ENCODE measurements at places on chromosomes 5 and 9.
A peak's percentile ranks its signal among the peaks of the same experiment; 100 is the strongest.

GRCh38 chr5:180315762-180316212 is 23.9 kb upstream of the MAPK9 start:
- DNase-seq, result peak; percentile 60

GRCh38 chr5:159452480-159453167 is 122.3 kb upstream of the IL12B start:
- DNase-seq, result no peak

DNA sequence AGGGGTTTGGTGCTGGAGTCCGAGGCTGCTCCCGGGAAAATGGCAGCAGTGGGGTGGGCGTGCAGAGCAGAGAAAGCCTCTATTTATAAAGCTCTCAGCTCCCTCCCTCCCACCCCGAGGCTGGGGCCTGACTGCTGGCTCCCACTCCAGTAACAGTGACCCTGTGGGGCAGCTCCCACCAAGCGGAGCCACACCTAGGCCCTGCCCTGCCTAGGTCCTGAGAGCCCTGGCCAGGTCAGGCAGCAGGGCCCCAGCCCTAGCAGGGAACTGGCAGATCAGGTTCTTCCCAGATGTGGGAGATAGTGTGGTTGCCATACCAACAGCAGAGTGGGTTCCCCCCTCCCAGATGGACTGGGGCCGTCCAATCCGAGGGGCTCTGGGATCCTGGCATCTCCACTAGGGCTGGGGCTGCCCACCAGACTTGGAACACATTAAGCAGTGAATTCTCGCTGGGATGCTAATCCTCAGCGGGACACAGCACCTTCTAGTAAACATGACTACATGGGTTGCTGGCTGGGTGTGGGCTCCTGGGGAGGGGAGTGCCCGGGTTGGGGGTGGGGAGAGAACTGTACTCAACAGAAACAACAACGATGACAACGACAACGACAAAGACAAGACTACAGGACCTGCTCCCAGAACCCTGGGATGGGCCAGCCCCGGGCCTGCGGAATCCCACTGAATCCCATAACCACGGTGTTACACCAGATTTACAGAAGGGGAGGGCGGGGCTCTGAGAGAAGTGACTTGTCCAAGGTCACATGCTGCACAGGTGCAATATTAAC is 1.5 kb downstream of the SH3GLB2 start:
- DNase-seq, result peak; percentile 59

- no peak for DNase-seq
Observed at GRCh38 chr5:131999441-132000240, 11.8 kb downstream of the ACSL6 start.

DNA sequence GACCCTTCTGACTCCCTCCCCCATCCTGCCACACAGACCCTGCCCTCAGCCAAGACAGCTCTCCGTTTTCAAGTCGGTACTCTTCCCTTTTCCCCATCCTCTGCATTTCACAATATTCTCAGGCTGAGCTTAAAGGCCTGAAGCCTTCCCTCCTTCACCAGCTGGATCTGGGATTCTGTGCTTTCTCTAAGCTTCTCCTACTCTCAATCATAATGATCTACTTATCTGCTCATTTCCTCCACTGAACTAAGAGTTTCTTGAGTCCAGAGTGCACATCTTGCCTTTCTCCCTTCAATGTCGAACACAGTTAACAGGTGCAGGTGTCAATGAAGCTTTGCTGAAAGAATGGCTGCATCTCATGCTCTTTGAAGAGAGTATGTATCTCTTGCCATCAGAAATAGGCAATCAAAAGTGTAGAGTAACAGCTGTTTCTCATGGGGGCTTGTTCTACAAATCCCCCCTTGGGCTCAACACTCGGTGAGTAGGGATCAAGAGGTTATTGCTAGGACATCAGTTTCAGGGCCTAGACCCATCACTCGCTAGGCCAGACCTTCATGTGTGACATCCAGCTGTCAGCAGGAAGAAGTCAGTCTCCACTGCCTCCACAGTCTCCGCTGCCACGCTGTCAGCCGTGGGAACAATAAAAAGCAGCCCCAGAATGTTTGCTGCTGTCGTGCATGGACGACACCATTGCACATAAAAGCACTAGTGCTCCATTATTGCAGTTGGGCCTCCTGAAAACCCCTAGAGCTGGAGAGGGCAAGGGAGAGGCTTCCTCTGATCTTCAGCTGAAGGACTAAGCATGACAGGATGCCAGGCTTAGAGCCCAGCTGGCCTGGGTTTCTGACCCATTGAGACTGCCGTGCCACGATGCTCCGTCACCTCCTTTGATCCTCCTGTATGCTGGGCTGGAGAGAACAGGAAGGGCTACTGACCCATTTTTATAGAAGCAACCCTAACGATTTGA is 23.7 kb downstream of the TRAF1 start:
- no peak for DNase-seq

DNA sequence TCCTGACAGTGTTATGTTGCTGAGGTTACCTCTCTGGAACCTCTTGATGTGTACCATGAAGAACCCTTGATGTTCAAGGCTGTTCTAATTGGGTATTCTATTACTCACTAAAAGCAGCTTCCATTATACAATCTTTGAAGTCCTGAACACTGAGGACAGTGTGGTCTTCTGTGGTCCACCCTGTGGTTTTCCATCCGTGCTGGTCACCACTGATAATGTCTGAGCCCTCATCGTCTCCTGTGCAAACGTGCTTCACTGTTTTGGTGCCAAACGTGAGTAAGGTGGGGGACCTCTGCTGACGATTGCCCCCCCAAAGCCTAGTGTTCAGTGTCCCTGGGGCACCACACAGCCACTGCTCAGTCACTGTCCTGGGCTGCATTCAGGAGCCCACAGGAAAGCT is 259.7 kb upstream of the ANKRD55 start:
- no peak for DNase-seq

GRCh38 chr5:125298258-125298657 is 551.8 kb upstream of the ZNF608 start:
- no peak for DNase-seq

GRCh38 chr5:52896534-52897237 is 92.5 kb upstream of the ITGA2 start:
- no peak for DNase-seq

DNA sequence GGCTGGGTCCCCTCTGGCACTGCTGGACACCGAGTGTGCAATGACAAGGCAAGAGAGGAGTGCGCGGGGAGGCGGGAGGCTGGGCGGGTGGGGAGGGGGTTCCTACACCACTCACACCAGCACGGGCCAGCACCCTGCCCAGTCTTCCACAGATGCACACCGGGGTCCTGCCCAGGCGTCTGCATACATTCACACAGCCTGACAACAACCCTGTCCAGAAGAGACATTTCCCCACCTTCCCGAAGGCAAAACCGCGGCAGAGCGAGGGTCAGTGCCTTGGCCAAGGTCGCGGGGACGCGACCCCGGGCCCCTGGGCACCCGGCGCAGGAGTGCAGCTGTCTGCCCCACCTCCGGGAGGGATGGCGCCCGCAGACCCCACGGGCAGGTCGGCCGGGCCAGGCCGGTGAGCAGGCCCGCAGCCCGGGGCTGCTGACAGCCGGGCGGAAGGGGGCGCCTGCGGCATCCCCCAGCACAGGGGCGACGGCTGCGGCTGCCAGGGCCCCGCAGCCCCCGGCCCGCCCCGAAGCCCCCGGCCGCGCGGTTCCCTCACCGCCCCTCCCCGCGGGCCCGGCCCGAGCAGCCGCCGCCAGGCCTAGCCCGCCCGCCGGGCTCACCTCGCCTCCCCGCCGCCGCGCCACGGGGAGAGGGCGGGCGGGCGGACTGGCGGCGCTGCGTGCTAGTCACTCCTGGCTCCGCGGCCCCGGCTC is 496 bp downstream of the MAPK9 start:
- peak; percentile 41 for DNase-seq

- no peak for DNase-seq
Observed at GRCh38 chr5:175840050-175840841, 31.1 kb upstream of the CPLX2 start.

DNA sequence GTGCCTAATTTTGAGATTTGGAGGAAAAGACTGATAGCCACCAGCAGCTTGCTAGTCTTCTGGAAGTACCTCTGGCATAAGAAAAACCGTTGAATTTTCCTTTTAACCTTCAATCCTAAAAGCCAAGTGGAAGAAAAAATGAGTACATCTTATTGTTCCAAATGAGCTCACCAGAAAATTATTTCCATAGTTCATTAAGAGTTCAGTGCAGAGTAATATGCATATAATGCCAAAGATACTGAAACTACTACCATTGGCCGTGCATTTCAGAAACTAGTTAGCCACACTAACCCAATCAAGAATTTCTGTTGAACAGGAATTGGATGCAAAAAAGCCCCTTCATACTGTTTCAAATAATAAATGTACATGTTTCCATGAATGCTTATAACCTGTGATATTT is 607.9 kb downstream of the KCTD16 start:
- DNase-seq, result no peak

DNA sequence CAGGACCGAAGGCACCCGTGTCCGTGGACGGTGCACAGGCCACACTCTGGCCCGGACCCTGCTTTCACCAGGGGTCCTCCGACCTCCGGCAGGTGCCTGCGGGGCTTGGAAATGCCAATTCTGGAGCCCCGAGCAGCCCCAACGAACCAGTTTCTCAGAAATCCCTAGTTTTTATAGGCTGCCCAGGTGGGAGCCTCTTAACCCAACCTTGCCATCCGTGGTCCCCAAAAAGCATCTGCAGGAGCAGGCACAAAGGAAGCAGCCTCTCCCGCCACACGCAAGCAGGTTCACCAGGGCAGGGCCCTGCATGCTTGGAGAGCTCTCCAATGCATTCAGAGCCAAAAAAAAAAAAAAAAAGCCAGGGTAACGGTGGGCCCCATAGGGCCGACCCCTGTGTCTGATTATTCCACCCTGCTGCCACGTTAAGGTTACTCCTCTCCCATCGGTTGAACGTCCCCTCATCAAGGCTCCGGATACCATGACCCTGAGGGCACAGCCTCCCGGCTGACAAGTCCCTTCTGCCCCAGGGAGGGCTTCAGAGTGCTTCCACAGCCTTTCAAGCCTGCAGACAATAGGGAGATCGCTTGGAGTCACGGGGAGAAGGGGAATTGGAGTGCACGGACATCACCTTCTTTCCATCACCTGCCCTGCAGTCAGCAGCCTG is 796 bp upstream of the TPRN start:
- DNase-seq, result no peak

GRCh38 chr9:117302487-117302886 is 112.4 kb downstream of the ASTN2 start:
- DNase-seq, result no peak

DNA sequence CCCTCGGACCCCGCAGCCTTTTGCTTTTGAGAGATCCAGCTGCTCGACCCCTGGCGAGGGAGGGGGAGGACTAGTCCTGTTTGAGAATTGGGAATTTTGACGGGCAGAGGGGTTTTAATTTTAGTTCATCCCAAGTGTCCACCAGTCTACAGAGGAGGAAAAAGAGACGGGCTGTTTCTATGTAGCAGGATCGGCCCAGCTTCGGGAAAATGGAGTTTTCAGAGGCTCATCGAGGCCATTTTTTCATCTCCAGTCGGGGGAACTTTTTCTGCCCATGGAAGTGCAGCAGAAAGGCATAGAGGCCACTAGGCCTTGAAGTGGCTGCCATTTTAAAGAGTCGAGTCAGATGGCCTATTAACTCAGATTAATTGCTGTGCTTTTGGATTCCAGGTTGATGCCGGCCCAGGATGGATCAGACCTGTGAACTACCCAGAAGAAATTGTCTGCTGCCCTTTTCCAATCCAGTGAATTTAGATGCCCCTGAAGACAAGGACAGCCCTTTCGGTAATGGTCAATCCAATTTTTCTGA is 1.2 kb downstream of the NSD1 start:
- no peak for DNase-seq

DNA sequence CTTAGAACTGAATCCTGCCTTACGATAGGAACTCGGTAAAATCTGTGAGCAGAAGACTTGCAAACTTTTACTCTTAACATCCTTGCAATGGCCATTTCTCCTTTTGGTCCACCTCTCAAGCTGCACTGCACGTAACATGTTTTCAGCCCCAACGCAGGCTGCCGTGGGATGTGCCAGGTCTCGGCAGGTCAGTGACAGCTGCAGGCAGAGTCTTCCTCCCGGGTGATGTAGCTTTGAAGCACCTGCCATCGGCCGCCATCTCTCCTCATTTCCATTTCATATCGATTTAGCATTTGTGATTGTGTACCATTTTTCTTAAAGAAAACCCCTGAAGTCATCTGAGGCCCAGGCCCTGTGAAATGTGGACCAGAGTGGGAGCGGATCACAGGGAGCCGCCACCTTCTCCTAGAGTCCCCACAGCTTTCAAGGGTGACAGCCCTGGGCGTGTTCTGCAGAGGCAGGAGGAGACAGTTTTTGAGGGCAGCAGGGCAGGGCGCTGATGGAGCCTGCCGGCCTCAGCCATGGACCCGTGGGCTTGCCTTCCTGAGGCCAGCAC is 25.8 kb upstream of the LPCAT1 start:
- DNase-seq, result no peak

DNA sequence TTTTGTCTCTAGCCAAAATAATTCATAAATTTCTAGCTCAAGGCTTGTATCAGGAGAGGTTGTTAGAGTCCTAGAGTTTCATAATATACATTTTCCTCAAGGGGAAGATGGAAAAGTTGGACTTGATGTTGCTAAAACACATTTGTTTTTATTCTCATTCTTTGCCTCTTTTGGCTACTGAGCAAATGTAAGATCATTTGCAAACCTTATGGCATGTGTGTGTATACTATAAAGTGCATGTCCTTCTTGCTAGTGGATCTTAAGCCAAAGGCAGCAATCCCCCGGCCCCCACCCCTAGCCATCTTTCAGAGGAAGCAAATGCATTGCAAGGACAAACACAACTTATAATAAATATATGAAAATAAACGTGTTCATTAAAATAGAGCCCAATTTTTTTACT is 43.0 kb downstream of the ADAMTSL1 start:
- peak; percentile 55 for DNase-seq

DNA sequence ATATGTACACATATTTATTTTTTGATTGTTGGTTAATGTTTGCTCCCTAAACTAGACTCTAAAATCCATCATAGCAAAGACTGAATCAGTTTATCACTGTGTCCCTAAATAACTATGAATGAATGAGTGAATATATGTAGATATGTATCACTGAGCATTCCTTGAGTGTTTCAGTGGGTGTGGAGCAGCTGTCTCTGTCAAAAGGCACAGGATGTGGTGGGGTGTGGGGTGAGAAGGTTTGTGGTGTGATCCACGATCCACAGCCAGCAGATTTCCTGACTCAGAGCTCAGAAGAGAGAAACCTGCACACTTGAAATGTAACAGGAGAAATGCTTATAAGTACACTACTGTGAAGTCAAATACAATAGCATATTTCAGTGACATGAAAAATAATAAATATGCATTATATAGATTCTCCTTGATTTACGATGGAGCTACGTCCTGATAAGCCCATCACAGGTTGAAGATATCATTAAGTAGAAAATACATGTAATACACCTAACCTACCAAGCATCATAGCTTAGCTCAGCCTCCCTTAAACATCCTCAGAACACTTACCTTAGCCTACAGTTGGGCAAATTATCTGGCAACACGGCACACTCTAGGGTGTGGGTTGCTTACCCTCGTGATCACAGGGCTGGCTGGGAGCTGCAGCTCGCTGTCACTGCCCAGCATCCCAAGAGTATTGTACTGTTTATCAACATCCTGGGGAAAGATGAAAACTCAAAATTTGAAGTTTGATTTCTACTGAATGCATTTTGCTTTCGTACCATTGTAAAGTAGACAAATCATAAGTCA is 287.0 kb downstream of the GAS1 start:
- no peak for DNase-seq

Measured in right hindlimb (tissue), 1 donor.